Myometrial cell (primary cell): ENCODE measurements at places on chromosomes 6 and 20. TPM values are rescaled to one million over a fixed set of nuclear protein-coding genes. Genes with fewer than 3 reads are reported as not detected.

Gene AVP
- total RNA-seq = not detected in 2 replicates

Gene MUC22
- not detected in 2 replicates for total RNA-seq

Gene SYNJ2
- 14.7 and 15.3 TPM in 2 replicates for total RNA-seq

Gene PRSS16
- total RNA-seq = 2.3 and 2.8 TPM in 2 replicates

Gene VGLL2
- total RNA-seq = not detected in 2 replicates
